Esophagus squamous epithelium (tissue), 5 donors: ENCODE measurements at places on chromosomes 16 and 17.

DNA sequence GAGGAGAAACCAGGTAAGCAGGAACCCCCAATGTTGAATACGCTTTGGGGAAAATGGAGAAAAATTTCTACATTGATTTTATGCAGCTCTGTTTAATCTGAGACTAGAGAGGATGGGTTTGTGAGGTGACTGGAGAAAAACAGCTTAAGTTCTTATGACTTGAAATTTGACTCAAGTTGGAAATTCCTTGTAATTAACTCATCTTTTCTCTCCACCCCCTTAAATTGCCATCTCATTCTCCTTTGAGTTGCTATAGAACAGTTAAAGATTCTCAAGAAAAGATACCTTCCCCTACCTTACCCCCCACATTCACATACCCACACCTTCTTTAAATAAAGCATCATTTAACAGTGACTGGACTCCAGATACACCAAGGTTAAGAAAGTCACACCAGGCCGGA is 24.2 kb downstream of the ZNRF1 start:
- DNase-seq: no peak

GRCh38 chr17:75271955-75272847 is 1.2 kb upstream of the MIF4GD start:
- DNase-seq: no peak

DNA sequence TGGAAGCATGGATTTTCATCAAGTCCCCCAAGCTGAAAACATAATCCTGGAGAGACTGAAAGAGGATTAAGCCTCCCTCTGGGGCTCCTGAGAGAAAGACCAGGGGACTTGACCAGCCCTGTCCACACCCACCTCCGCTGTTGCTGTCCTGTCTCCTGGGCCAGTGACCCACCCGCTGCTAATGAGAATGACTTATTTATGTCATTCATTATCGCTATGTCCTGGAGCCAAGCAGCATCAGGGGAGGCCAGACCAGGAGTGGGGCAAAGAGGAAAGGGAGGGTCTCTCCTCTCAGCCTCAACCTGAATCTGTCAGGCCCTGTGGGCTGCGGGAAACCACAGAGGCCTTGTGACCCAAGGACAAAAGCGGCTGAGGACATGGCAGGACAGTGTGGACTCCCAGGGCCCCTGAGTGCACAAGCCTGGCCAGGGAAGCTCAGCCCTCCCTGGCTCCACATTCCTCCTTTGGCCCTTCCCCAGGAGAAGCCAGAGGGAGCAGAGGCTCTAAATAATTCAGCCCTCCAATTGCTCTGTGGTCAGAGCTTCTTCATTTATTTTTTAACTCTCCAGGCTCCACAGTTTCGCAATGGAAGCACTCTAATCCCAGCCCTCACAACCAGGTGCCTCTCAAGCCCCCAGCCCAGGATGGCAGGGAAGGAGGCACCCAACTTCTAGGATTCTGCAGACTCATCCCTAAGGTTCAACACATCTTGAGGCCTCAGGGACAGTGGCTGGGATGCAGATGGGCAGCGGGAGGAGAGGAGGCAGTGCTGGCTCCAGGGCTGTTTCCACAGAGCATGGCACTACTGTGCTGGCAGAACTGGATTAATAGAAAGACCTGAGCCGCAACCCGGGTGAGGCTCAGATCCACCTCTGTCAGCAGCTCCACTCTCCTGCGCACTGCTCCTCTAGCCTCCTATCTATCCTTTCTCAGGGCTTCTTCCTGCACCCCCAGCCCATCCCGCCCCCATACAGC is 19.1 kb downstream of the CUEDC1 start:
- DNase-seq: no peak

- DNase-seq: no peak
Observed at GRCh38 chr17:39118674-39119419, 32.6 kb downstream of the PLXDC1 start.
